ENCODE measurements at places on chromosomes 6 and 20. TPM values are rescaled to one million over a fixed set of nuclear protein-coding genes. Genes with fewer than 3 reads are reported as not detected.

- no peak for DNase-seq
These were observed 122.4 kb downstream of the MAP3K7 start for GRCh38 chr6:90464507-90464906.

The PSORS1C2 gene
- polyA plus RNA-seq, result not detected

The NRM gene
- 41.9 TPM for polyA plus RNA-seq

The ADGRF4 gene
- polyA plus RNA-seq, result not detected

The GCNT2 gene
- 2.5 TPM for polyA plus RNA-seq
